ENCODE measurements at places on chromosomes 2 and 18. TPM values are rescaled to one million over a fixed set of nuclear protein-coding genes. Genes with fewer than 3 reads are reported as not detected.

LINC00305 gene
- total RNA-seq, result not detected

LYPD6B gene
- 0.10 TPM for total RNA-seq

RGPD3 gene
- total RNA-seq, result 0.14 TPM

ALK gene
- total RNA-seq, result not detected

OTOS gene
- total RNA-seq, result not detected

PSTPIP2 gene
- 0.14 TPM for total RNA-seq

PRSS56 gene
- 0.13 TPM for total RNA-seq

ATL2 gene
- total RNA-seq, result 54.7 TPM

DSEL gene
- total RNA-seq, result 0.43 TPM

CAB39 gene
- 54.6 TPM for total RNA-seq

Data from A549 treated with Hydrocortisone at 1 μM for 4 hours (cell line).